ENCODE measurements at places on chromosomes 4 and X. TPM values are rescaled to one million over a fixed set of nuclear protein-coding genes. Genes with fewer than 3 reads are reported as not detected.

Gene CT45A10
- not detected for total RNA-seq

Gene SHROOM4
- 4.2 TPM for total RNA-seq

GRCh38 chr4:52296341-52296740, 245.2 kb downstream of the SPATA18 start:
- no peak for DNase-seq

DNA sequence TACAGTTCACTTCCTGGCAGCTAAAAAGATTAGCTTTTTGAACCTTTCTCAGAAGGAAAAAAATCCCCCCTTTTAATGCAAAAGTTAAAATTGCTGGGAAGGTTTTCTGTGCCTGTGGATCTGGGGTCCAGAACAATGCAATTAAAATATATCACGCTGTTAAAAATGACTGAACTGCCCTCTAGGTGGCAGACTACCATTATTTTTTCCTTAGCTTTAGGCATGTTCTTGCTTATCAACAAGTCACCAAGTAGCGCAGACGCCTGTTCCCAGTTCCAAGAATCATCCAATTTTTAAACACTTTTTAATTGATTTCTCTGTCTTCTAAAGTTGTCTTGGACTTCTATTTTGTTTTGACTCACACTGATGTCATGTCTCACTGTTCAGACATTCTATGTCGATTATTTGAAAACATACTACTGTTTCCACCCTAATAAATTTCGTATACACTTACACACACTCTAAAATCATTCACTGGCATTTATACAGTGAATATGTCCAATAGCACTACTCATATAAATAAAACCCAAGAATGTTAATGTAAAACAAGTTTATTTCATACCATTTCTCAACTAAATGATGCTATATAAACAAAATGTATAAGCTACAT, 661.6 kb downstream of the RAPGEF2 start:
- DNase-seq: peak; percentile 9

DNA sequence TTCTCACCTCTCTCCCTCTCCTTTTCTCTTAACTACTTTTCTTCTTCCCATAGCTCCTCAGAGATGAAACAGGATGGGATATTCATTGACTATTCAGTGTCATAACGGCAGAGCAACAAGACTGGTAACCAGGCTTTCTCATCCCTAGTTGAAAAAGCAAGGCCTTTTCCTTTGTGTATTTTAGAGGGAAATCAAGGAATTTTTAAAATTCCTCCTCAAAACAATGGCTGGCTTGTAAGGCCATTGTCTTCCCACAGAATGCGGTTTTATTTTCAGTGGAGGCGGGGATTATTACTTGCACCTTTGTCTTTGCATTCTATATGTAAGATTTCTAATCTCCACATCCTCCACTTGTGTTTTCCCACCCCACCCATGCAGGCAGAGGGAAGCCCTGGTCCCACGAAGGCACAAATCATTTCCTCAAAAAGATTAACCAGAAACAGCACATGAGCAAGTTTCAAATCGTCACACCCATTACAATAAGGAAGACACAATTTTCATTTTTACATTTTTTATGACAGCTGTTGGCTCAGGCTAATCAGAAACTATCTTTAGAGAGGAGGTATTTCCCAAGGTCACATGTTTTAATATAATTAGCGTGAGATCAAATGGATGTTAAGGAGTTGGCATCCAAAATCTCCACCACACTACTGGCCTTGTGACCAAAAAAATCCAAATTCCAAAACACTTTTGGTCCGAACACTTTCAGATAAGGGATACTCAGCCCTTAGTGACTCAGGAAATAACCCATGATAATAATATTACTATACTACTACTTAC, 53.0 kb upstream of the KDR start:
- no peak for DNase-seq

Gene TCEAL5
- total RNA-seq: not detected

GRCh38 chrX:1673337-1673736, 58.5 kb downstream of the ASMT start:
- no peak for DNase-seq

Gene TAF7L
- 1.3 TPM for total RNA-seq

DNA sequence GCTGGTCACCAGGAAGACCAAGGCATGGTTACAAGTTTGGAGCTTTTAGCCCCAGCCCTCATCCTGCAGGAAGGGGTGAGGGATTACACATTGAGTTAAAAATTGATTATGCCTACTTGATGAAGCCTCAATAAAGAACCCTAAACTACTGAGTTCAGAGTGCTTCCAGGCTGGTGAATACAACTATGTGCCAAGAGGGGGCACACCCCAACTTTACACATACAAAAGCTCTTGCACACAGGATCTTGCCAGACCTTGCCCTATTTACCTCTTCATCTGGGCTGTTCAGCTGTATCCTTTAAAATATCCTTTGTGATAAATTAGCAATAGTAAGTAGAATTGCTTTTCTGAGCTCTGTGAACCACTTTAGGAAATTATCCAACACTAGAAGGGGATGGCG, 489.3 kb downstream of the INPP4B start:
- DNase-seq: no peak

Gene UGT2B11
- total RNA-seq: not detected

- DNase-seq: no peak
Observed at GRCh38 chrX:131365766-131366165, 76.7 kb upstream of the IGSF1 start.

Gene YY2
- 1.2 TPM for total RNA-seq

Gene AADAT
- 17.4 TPM for total RNA-seq

Gene TEX13D
- total RNA-seq: not detected

GRCh38 chr4:95232358-95233156, 316.2 kb downstream of the UNC5C start:
- DNase-seq: no peak

Gene HTATSF1
- 37.0 TPM for total RNA-seq

Gene P2RY8
- total RNA-seq: not detected

DNA sequence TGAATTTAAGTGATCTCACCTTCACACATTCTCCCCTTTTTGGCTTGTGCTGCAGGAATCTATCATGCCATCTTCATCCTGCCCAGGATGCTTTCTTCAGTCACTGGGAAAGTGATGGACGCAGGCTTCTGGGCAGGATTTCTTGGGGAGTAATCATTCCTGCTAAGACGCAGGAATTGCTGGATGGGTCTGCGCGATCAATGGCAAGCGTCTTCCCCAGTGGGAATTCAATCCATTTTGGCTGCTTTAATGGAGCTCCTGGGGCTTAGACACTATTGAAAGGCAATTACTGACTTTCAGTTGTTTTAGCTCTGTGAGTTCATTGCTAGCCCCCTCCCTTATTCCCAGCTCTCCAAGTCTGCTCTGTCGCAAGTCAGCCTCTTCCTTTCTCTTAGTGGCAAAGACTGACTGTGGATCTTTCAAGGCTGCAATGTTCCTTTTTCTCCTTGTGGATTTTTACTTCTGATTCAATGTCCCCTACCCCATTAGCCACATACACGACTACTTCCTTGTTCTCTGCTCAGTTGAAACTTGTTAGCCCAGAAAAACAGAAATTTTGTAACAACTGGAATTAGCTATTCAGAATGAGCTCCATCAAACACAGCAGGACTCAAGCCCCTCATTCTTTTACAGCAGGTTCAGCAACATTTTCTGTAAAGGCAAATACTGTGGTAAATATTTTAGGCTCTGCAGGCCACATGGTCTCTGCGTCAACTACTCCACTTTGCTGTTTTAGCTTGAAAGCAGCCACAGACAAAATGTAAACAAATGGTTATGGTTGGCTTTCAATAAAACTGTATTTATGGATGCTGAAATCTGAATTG, 154.9 kb downstream of the ASB9 start:
- DNase-seq: no peak

DNA sequence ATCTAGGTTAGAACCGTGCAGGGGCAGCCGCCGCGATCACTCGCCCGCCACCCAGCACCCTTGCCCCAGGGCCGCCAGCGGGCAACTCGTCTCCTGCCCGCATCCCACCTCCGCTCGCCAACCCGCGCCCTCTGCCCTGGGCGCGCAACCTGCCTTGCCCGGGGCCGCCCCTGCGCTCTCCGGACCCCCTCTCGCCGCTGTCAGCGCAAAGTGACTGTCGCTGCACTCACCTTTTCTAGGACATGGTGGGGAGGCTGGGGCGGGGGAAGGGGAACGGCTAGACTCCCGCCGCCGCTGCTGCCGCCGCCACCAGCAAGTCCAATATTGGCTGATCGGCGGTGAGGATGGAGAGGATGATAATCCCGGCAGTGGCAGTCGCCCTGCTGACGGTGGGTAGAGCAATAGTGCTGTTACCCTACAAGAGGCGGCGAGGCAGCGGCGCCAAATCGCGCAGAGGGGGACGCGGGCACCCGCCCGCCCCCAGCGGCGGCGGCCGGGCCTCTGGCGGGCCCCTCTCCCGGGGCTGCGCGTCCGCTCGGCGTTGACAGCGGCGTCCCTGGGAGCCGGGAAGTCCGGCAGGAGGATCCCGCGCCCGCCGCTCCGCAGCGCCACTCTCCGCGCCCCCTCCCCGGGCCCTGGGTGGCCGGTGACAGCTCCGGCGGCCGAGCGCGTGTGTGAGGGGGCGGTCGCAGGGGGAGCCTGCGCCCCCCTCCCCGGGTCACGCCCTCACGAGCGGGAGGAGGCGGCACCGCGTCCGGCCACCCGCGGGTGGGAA, 2.3 kb upstream of the NR3C2 start:
- DNase-seq: no peak

Gene GRID2
- not detected for total RNA-seq

Gene PSAPL1
- total RNA-seq: 0.07 TPM

Gene FAM156A
- total RNA-seq: 5.0 TPM

Gene FGB
- 2.9 TPM for total RNA-seq

- no peak for DNase-seq
Observed at GRCh38 chr4:3041192-3042142, 32.9 kb downstream of the HTT-AS start.

GRCh38 chr4:25107827-25108516, 52.3 kb downstream of the SEPSECS start:
- no peak for DNase-seq

DNA sequence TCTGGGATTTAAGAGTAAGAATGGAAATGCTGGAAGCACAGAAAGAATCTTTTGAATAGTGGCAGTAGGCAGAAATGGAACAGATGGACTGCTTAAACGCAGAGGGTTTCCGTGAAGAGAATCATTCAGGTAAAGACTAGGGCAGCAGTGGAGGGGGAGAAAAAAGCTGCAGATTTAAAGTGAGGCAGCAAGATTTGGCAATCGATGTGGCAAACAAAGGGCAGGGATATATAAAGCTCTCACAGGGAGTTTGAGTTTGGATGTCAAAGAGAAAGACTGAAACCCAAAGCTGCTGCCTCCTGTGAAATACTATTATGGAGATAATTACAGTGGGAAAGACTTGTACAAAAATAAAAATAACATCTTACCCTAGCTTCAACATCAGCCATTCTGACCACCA, 384.0 kb downstream of the CENPC start:
- DNase-seq: no peak

Gene CXorf49
- total RNA-seq: 70.9 TPM

- DNase-seq: no peak
Observed at GRCh38 chr4:146522098-146522868, 543 bp upstream of the SLC10A7 start.

Gene GABRQ
- 0.22 TPM for total RNA-seq

Gene TLR3
- 5.5 TPM for total RNA-seq

Gene MFAP3L
- 8.7 TPM for total RNA-seq

GRCh38 chrX:49175435-49176274, 4.0 kb downstream of the PLP2 start:
- DNase-seq: no peak

- DNase-seq: no peak
Observed at GRCh38 chr4:41154814-41155177, 59.5 kb downstream of the APBB2 start.

Gene RTL3
- total RNA-seq: 0.06 TPM

Gene LRP2BP
- 0.14 TPM for total RNA-seq

Gene DCAF16
- 18.6 TPM for total RNA-seq

Gene STK32B
- 4.2 TPM for total RNA-seq

GRCh38 chr4:122276359-122276758, 102.5 kb upstream of the ADAD1 start:
- no peak for DNase-seq

Gene TMPRSS11F
- total RNA-seq: not detected

Gene KIAA1210
- total RNA-seq: not detected

GRCh38 chrX:105211066-105211575, 9.4 kb downstream of the TEX13A start:
- peak; percentile 2 for DNase-seq

All from epithelial cell of proximal tubule (primary cell).